ENCODE measurements at places on chromosomes 11 and 22.
A peak's percentile ranks its signal among the peaks of the same experiment; 100 is the strongest.

DNA sequence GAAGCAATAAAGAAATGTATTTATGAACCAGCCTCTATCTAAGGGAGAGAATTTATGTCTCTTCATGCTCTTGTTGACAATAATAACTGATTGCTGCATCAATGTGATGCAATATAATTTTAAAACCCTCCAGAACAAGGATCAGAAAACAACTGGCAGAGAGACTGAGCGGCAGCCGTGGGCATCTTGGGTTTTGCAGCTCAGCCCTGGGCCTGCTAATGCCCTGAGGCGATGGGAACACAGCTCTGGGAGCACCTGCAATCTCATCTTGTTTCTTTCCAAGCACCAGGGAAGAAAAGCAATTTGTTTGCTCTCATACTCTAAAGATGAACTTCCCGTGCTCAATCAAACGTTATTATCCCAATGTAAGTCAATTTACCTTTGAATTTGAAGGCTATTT lies 245.7 kb downstream of the ST3GAL4 start:
- no peak for DNase-seq

DNA sequence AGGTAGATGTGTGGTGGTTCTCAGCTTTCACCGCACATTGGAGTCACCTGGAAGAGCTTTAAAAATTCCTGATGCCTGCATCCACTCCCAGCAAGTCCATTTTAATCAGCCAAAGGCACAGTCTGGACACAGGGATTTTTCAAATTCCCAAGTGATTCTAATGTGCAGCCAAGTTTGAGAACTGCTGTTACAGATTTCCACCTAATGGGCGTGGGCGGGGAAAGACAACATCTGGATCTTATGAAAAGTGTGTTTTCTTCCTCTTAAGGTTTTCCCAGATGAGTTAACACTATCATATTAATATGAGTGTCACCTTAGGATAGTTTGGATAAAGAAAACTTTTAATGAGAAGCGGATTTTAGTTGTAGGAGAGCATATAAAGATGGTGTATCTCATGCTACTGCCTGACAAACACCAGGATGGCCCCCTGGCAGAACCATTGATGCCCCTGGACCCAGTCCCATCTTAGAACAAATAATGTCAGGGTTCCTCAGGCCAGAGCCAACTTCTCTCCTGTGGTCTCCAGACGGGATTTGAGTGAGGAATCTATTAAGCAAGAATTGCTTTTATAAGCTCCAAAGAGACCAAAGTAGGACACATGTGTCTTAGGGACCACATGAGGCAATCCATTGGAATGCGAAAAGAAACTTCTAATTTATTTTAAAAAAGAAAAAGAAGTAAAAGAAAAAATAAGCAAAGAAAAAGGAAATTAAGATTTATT lies 31.9 kb downstream of the POU2AF1 start:
- DNase-seq, result no peak

- no peak for DNase-seq
These were observed 743.8 kb downstream of the NTM start for GRCh38 chr11:132114185-132114584.

DNA sequence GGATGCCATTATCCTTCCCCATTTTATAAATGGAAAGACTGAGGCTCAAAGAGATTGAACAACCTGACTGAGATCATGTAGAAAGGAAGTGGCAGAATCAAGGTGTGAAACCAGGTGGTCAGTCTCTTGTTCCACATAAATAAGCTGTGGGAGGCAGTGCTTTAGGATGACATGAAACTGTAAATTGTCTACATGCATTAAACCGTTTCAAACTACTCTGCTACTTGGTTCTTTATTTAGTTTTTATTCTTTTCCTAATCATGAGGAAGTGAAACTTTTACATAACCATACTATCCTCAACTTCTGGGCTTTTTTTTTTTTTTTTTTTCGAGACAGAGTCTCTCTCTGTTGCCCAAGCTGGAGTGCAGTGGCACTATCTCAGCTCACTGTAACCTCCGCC lies 34.9 kb downstream of the CADM1 start:
- no peak for DNase-seq

DNA sequence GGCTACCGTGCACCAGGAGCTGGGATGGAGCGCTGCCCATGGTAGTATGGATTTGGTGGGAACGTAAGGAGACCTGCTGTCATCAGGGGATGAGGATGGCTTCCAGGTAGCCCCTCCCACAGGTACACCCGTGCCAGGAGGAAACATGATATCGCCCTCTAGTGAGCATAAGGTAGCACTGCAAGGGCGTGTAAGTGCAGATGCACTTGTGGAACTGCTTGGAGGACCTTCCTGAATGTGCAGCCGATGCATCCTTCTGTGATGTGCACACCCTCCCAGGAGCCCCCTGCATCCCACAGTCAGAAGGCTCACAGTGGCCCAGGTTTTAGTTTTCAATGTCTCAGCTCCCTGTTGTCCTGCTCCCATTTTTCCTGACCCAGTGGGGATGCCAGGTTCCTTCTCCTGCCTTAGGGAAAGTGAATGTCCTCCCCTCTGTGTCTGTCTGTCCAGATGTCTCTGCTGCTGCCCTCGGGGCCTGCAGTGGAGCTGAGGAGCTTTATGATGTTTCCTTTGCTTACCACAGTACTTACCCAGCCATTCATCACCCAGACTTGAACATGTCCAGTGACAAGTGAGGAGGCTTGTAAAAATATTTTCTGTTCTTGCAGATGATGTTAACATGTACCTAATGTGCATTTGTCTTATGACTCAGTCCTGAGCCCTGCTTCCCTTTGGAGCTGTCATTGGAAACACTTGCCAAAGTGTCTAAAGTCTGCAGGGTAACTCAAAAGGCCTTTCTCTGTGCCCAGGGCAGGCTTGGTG lies 49.2 kb downstream of the DBX1 start:
- peak; percentile 11 for DNase-seq

- DNase-seq, result no peak
These were observed 48.0 kb downstream of the FLI1 start for GRCh38 chr11:128741916-128742315.

DNA sequence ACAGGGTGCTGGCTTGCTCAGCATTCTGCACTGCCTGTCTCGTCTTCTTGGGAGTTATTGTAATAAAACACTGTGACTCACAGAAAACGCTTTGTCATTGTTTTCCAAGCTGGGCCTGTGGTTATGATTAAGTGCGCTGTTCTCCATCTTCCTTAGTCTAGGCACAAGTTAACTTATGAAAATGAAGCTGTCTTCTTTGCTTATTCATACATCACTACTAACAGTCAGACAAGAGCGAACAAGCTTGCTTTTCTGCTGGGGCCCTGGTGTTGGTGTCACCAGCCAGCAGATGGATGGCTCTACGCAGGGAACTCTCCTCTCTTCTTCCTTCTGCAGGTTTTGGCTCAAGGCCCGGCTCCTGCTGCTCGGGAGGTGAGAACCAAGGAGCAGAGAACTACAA lies 380.1 kb upstream of the SYN3 start:
- no peak for DNase-seq

- DNase-seq, result no peak
These were observed 416.7 kb upstream of the CHORDC1 start for GRCh38 chr11:90639461-90639993.

- peak; percentile 78 for DNase-seq
These were observed 36.2 kb downstream of the TBC1D22A start for GRCh38 chr22:46798366-46799350.

DNA sequence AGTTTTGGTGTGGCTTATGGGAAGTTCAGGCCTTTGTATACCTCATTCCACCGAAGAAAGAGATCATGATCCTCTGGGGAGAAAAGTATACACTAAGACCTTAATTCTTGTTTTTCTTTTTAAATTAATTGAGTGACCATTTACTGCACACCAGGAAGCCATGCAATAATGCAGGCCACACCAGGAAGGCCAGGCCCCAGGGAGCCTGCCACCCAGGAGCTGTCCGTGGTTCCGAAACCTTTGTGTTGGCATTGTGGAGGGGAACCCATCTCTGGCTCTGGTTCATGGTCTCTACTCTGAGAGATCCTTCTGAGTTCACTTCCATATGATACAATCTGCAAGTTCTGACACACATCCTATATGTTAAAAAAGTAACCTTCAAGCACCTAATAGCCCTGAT lies 291.8 kb downstream of the MIAT start:
- DNase-seq, result no peak

DNA sequence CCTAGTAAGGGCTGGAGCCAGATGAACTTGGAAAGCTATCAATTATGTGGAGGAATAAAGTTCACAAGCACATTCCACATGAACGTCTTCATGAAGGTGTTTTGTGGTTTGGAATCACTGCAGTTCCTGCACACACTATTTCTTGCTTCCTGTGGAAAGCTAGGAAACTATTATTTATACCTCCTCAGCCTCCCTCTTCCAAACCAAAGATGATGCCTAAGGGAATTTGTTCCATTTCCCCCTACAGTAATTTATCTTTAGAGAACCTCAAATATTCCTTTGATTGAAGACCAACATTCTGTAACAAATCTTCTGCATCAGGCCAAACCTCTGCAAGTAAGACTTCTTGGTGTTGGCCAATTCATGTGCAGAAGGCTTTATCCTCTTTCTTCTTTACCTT lies 115.8 kb upstream of the ARHGAP20 start:
- DNase-seq, result no peak

DNA sequence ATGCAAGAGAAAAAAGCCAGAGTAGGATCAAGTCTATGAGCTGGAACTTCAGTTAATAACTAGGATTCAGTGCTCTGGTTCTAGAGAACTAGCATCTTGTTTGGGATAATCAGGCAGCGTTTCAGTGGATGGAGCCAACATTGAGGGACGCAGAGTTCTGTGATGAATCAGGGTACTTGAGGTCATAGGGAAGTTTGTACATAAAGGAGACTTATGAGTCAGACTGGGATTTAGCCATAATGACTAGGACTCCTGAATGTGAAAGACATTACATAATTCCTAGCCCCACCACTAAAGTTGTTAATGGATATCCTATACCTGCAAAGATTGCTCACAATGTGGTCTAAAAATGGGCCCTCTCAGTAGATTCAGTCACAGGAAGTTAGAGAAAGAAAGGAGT lies 6.8 kb downstream of the SLN start:
- DNase-seq, result no peak

GRCh38 chr22:46812034-46812605 lies 49.7 kb downstream of the TBC1D22A start:
- DNase-seq, result no peak

- no peak for DNase-seq
These were observed 51.1 kb downstream of the CHRDL2 start for GRCh38 chr11:74680035-74680671.

DNA sequence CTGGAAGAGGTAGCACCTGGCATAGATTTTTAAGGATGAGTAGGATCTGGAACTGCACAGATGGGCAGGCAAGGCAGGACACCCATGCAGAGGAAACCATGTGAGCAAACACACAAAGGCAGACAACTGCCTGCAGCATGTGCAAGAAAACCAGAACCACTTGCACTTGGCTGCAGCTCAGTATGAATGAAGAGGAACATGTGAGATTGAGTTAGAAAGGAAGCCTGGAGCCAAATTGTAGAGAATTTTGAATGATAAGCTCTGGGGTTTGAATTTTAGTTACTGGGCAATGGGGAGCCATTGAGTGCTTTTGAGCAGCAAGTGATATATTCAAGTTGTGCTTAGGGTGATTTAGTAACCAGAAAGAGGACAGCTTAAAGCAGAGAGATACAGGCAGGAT lies 583.4 kb downstream of the SOX6 start:
- DNase-seq, result no peak

DNA sequence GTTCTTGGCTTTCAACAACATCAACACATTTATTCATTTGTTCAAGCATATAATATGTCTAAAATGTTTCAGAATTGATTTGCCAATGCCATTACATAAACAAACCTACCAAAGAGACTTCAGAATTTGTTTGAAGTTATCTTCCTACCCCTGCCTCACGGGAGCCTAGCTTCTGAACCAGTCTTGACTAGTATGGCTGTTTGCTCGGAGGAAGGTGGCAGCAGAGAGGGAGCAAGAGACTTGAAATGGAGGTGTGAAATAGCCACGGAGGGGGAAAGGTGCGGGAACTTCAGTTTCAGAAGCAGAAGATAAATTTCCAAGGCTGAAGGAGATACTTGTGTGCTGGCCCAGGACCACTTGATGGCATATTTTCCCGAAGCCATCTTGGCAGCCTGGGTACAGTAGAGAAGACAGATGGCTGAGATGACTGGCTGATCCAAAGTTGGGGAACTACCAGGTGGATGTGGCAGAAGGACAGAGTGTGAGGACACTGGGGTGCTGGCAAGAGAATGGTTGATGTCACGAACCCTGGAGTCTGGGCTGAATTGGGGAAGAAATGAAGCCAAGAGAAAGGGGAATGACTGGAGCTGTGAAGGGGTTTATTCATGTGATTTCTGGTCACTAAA lies 14.0 kb upstream of the MTCH2 start:
- DNase-seq, result no peak

DNA sequence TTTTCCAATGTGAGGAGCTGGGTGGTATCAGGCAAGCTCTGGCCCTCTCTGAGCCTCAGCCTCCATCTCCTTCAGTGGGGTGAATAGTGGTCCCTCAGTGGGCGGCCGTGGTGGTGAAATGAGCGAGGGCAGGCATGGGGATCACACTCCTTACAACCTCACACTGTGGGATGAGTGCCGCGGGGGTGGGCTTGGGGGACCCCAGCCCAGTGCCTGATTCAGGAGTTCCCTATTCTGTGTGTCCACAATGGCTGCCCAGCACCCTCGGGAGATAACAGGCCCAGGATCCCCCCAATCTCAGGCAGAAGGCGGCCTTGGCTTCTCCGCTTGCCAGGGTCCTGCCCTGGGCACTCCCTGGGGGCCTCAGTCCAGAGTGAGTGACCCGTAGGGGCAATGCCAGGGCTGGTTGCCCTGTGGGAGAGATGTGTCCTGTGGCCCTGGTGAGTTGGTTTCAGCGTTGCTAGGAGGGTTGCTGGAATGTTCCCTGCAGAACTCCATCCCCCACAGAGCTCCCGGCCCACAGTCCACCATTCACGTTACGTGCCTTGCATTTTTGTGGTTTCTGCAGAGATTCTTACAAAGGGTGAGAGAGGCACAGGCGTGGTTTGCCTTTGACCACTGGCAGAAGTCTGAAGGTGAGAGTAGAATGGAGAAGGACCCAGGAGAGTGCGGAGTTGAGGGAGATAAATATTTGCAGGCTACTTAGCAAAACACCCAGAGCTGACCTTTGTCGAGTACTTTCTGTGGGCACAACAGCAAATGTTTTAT lies 2.9 kb downstream of the ALDH3B1 start:
- DNase-seq, result no peak

DNA sequence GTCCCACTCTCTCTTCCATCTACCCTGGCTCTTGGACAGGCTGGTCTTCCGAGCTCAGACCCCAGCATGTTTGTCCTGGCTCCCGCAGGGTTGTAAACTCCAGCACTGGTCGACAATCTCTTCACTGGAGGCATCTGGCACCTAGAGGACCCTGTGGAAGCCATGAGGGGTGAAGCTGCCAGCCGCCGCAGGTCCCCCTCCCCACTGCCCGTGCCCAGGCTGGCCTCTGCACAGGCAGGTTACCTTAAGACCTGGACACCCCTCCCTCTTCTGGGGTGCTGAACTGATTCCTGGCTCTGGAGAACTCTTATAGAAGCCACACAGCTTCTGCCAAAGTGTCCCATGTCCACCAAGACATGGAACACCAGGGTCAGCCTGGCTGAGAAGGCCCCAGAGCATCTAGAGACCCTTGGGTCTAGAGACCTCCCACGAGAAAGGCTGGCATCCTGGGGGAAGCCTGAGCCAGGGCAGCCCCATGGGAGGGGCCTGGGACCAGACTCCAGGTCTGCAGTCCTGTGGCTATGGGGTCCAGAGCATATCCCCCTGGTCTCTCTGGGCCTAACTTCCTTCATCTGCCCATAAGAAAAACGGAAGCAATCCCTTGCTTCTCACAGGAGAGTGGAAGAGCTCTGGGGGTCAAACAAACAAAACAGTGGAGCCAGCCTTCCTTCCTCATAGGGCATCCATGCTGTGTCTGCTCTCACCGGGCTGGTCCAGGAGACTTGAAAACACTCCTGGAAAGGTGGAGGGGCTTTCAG lies 30.6 kb downstream of the LMO1 start:
- DNase-seq, result no peak

Measured in stimulated activated CD4-positive, alpha-beta T cell treated with anti-CD3 and anti-CD28 coated beads, Interleukin-4, amount 100 ng/mL, for 1 hour (primary cell).